NCI-H774 (cell line): ENCODE measurements at places on chromosomes 3 and 15.

DNA sequence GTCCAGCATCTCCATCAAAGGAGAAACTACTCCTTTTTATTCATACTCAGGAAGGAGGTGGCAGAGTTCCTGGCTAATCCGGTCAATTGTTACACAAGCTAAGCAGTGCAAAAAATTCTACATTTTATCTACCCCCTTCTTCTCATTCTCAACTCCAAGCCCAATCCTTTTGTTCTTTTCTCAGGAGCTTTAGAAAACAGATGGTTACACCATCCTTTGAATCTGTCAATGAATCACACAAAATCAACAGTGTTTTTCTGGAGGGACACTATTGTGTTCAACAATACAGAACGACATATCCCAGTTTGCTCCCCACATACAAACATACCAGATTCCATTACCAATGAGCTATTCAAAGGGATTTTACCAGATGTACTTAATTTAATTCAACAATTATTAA, 362.1 kb downstream of the MAGI1 start:
- no peak for DNase-seq

- peak; percentile 7 for DNase-seq
Observed at GRCh38 chr3:172138792-172139507, 99.6 kb downstream of the FNDC3B start.

DNA sequence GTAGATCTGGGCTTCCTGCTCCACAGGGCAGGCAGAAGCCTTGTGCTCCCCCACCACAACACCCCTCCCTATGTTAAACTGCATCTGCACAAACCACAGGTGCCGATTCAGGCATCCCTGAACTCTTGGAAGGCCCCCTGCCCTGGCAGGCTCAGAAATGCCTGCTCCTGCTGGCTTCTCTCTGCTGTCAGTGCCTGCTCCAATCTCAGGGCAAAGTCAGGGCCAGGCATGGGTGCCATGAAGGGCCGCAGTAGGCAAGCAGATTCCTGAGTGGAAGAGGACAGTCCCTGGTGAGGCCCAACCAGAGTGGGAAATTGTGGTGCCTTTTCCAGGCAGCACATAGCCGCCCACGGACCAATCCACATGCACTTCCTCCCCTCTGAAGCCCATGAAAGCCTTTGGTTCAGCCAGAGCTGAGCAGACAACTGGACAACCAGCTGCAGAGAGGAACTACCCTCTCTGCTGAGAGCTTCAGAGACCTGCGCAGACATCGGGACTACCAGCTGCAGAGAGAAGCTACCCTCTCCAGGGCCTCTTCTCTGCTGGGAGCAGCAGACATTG, 13.6 kb downstream of the PRR20G start:
- no peak for DNase-seq

GRCh38 chr15:73225358-73226015, 143.3 kb downstream of the HCN4 start:
- no peak for DNase-seq

DNA sequence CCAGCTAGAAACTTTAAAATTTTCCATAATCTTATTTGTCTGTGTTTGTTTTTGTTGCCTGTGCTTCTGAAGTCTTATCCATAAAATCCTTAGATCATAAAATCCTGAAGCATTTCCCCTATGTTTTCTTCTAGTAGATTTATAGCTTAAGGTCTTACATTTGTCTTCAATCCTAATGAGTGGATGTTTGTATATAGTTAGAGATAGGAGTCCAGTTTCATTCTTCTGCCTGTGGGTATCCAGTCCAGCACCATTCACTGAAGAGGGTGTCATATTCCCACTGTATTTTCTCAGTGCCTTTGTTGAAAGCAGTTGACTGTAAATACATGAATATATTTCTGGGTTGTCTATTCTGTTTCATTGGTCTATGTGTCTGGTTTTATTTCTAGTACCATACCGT, 44.8 kb upstream of the SPSB4 start:
- no peak for DNase-seq

DNA sequence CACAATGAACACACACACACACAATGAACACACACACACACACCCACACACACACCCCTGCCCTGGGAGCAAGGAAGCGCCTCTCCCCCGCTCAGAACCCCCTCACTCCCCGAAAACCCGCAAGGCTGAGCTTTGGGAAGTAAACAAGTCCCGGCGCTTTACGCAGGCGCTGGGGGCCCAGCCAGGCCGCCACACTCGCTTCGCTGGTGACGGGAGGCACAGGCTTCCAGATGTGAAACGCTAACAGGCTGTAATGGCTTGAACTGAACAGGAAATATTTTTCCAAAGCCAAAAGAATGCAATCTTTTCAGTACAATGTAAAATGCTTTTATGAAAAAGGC, 122.7 kb upstream of the IGF1R start:
- no peak for DNase-seq

- DNase-seq = no peak
Observed at GRCh38 chr15:88658972-88659931, 20.4 kb downstream of the ISG20 start.

- no peak for DNase-seq
Observed at GRCh38 chr3:101066711-101067129, 73.5 kb upstream of the ABI3BP start.

GRCh38 chr15:51866751-51867150, 37.3 kb downstream of the TMOD3 start:
- DNase-seq = no peak

GRCh38 chr3:30691249-30691880, 85.0 kb downstream of the TGFBR2 start:
- DNase-seq = no peak

DNA sequence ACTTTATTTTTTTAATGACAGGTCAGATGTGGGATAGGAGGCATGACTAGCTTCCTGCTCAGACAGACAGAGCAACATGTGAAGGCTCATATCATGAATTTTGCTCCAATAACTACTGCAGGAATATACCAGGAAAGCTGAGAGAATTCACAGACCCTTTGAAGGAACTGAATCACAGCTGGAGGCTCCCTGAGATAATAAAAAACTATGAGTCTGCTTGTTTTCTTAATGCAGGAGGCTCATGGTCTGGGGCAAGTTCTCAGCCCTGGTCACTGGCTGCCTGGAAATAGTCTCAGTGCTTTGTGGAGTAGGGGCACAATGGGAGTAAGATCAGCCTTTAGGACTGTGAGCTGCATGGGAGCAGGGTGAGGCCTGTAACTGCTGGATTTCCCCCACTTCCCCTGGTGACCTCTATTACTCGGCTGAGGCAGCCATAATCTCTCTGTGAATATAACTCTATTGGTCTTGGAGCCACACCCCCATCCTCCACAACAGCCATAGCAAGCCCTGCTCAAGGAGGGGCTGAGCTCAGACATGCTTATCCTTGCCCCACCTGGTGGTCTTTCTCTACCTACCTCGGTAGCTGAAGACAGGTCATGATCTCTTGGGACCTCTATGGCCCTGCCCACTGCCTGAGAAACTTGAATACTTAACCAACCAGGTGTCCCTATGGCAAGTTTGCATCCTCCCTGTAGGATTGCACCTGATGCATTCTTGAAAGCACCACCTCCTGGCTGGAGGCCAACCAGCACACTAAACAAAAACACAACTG, 281.6 kb upstream of the TMCO5A start:
- DNase-seq = no peak

GRCh38 chr3:118036215-118036614, 998.4 kb downstream of the IGSF11 start:
- no peak for DNase-seq

DNA sequence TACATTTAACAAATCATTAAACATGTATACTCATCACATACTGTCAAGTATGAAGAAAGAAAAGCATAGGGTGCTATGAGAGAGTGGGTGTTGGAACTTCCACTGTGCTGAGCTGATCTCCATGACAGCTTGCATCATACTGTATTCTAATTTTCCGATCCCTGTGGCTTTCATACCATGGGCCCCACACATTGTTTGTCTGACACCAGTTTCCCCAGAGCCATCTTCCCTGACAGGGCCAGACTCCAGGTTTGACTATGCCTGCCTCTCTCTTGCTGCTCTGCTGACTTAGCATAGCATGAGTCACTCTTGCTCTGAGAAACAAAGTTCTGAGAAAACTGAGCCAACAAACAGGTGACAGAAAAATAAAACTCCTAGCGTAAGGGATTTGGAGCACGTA, 37.0 kb upstream of the CASR start:
- DNase-seq = no peak

DNA sequence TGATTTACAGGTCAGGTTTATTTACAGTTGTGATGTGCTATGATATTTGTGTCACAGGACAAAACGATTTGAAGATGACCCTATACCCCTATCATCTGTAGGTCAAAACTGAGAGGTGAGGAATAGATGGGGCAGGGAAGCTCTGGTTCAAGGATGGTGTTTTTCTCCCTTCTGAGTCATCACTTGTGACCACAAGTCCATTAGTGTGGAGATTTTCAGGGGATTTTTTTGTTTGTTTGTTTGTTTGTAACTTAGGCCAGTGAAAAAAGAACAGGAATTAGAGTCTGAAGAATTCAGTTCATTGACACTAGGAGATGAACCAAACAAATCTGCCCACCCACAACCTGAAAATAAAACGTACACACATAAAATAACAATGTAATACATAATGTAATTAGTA, 62.7 kb upstream of the FAM98B start:
- no peak for DNase-seq

DNA sequence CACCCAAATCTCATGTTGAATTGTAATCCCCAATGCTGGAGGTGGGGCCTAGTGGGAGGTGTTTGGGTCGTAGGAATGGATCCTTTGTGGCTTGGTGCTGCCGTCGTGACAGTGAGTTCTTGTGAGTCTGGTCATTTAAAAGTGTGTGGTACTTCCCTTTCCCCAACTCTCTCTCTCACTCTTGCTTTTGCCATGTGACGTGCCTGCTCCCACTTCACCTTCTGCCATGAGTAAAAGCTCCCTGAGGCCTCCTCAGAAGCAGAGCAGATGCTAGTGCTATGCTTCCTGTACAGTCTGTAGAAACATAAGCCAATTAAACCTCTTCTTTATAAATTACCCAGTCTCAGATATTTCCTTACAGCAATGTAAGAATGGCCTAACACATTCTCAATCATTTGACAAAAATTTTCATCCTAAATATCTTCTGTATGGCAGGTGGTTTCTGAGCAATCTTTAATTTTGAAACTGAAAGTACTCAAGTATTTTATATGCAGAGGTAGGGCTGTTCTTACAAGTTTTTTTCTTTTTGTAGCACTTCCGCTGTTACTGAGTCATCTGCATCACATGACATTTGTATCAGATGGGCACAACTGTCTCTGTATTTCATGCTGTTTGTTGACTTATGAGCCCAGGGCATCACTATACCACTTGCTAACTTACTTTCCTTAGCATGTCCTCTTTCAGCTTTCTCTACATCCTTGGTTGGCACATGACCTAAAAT, 8.8 kb downstream of the RPL39L start:
- no peak for DNase-seq

- no peak for DNase-seq
Observed at GRCh38 chr15:56812221-56812620, 78.9 kb upstream of the ZNF280D start.

GRCh38 chr3:180275176-180275575, 238.4 kb upstream of the PEX5L start:
- no peak for DNase-seq

GRCh38 chr15:78104119-78104479, 11.7 kb downstream of the SH2D7 start:
- no peak for DNase-seq

GRCh38 chr3:30476368-30477084, 129.9 kb upstream of the TGFBR2 start:
- peak; percentile 24 for DNase-seq

DNA sequence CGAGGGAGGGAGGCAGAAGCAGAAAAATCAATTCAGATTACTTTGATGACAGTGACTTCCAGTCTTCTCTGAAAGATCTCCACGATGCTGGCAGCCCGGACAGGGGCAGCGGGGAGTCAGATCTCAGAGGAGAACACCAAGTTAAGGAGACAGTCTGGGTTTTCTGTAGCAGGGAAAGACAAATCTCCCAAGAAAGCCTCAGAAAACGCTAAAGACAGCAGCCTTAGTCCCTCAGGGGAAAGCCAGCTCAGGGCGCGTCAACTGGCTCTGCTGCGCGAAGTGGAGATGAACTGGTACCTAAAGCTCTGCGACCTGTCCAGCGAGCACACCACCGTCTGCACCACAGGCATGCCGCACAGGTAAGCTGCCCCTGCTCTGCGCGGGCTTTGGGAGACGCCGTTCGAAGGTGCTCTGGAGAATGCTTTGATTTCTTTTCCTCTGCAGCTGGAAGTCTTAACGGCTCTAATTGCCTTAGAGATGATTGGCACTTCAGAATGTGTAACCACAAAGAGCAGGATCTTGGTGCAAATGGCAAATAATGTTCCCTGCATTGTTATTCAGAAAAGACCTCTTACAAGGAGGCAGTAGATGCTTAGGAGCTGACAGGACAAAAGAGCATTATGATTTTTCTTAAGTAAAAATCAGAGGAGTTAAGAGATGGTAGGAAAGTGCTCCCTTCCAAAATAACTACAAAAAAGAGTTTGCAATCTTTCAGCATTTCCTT, at the start of gene KCNAB1:
TSS of gene KCNAB1 (plus strand) at position 51 of the 724 bp plus-strand sequence.
- DNase-seq = no peak
